ENCODE measurements at places on chromosomes 16 and 17.
A peak's percentile ranks its signal among the peaks of the same experiment; 100 is the strongest.

DNA sequence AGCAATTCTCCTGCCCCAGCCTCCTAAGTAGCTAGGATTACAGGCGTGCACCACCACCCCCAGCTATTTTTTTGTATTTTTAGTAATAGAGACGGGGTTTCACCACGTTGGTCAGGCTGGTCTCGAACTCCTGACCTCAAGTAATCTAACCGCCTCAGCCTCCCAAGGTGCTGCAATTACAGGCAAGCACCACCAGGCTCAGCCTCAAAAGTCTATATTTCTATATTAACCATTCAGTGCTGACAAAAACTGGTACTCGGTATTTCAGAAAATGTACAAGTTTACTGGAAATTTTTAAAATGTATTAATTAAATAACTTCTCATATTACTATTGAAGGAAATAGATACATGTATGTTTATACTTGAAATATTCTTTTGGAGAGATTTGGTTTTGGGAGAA, 1.4 kb upstream of the HEXD start:
- DNase-seq, result no peak

- no peak for DNase-seq
Measured at GRCh38 chr16:12602811-12603698, 200.6 kb downstream of the CPPED1 start.

- no peak for DNase-seq
Measured at GRCh38 chr17:79052131-79052530, 22.5 kb upstream of the ENGASE start.

- DNase-seq, result no peak
Measured at GRCh38 chr17:30351735-30352134, 17.9 kb upstream of the TMIGD1 start.

GRCh38 chr17:76969598-76970172, 101.5 kb downstream of the MGAT5B start:
- DNase-seq, result peak; percentile 77

DNA sequence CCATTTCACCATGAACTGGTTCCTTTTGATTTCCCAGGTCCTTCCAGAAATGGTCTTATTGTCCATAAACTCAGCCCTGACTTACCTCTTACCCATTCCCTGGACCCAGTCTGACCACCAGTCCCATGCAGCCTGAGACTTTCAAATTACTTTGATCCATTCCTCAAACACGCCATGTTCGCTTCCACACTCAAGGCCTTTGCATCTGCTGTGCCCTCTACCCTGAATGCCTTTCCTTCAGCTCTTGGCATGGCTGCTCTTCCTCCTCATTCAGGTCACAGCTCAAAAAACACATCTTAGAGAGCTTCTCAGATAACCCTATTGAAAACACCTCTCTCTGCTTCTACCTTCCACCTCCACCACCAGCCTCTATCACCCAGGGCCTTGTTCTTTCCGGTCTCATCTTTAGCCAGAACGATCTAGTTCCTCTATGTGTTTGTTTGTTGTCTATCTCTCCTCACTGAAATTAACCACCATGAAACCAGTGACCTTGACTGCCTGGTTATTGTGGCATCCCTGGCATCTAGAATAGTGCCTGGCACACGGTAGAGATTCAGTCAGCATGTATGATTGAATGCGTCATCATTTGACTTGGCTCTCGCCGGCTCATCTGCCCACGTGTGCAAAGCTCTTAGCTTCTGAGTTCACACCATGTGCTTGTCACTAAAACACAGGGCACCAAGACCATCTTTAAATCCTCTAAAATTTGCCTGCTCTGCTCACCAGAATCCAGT, 12.8 kb downstream of the CRYM start:
- DNase-seq, result no peak

DNA sequence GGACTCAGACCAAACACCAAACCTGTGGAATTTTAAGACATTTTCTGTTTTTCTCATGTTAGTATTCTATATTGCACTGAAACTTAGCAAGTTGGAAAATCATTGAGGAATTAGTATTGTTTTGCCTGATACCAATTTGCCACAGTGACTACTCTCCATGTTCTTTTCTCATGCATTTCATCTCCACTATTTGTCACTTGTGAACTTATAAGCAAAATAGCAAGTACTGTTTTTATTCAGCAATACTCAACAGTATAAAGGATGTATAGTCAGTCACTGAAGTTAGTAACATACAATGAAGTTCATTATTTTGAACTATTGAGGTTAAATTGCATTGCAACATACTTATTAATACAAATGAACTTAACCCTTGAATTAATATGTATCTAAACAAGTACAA, 5.8 kb upstream of the VPS35L start:
- no peak for DNase-seq

DNA sequence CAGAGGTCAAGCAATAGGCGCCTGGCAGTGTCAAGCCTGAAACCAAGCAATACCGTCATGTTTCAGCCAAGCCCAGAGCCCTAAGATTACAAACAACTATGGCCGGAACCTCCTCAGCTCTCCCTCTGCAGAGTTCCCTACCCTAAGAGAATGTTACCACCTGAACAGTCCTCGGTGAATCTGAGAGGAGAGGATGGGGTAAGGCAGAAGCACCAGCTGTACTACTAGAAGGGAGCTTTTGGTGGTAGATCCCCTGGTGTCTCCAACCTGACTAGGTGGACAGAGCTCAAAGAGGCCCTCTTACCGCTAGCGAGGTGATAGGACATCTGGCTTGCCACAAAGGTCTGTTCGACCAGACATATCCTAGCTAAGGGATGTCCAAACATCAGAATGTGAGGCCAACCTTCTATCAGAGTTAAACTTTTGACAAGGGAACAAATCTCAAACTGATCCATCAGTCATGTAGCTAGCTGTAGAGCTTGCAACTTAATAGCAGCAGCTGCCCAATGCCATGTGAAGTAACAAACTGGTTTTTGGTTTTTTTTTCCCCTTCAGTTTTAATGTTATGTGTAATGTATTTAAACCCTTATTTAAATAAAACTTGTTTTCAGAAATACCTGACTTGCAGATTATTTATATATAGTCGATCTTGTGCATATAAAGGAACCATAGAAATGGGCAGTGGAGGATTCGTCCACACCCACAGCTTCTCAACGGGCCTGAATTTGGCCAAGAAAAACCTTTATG, 2.5 kb downstream of the EIF1 start:
- no peak for DNase-seq

DNA sequence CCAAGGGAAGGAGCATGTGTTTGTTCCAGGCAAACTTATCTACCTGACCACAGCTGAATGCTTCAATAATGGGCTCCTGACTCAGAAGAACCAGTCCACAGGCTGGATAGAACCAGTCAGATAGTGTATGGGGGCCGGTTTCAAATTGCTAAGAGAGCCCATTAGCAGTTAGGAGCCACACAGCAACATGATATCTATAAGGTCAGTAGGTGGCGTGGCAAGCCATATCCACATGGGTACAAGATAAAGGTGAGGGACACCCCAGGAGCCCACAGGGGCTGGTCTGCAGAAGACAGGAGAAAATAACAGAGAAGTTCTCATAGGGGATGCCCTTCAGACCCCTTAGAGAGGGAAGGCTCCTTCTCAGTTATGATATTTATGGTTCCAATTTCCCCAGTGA, 31.6 kb upstream of the CDRT15 start:
- DNase-seq, result no peak

DNA sequence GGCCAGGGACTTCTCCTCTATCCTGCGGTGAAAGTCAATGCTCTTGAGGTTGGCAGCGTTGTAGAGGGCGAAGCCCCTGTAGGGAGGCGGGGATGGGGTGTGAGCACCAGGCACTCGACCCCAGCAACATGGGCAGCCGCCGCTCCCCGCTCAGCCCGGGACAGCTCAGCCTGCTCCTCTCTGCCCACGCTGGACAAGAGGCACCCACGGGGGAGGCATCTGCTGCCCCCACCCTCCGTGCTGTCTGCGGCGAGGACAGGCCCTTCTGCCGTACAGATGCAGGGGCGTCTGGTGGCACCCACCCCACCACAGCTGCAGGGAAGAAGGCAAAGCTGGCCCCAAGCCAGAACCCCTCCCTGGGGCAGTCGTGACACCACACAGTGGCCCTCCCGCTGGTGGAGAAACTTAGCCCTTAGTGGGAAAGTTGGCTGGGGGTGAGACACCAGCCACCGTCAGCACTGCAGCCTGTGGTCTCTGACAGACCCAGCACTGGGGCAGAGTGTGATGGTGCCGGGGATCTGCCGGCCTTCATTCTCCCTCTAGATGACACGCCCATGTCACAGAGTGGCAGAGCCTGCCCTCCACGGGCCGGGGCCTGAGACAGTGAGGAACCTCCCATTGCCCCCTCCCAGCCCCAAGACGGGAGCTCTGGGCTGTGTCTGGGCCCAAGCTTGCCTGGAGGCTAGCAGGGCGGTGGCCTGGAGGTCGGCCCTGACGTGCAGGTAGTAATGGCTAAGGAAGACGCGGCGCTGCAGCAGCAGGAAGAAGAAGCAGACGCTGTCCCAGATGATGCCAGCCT, 19.5 kb downstream of the CTU2 start:
- no peak for DNase-seq

GRCh38 chr16:27379919-27380318, 22.1 kb upstream of the IL21R start:
- DNase-seq, result no peak

DNA sequence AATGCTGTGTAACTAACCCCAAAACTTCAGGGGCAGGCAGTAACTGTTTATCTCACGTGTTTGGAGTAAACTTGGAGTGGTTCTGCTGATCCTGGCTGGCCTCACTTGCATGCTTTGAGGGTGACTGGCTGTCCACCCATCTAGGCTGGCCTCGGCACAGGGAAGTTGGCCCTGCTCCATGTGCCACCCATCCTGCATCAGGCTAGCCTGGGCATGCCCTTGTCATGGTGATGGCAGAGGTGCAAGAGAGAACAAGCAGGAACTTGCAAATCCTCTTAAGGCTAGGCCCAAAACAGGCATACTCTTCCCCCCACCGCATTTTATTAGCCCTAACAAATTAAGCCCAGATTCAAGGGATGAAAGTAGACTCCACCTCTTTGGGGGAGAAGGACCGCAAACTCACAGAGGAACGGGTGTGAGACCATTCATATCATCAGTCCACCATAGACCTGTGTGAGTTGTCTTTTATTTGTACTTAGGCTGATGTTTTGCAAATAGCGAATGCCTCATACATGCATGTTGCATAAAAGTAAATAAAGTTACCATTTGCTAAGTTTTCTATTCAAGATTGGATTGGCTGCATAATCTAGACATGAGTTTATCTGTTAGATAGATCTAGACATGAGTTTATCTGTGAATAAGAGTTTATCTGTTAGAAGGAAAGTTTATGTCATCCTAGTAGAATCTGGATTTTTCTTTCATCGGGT, 221.0 kb downstream of the CCDC182 start:
- DNase-seq, result no peak

DNA sequence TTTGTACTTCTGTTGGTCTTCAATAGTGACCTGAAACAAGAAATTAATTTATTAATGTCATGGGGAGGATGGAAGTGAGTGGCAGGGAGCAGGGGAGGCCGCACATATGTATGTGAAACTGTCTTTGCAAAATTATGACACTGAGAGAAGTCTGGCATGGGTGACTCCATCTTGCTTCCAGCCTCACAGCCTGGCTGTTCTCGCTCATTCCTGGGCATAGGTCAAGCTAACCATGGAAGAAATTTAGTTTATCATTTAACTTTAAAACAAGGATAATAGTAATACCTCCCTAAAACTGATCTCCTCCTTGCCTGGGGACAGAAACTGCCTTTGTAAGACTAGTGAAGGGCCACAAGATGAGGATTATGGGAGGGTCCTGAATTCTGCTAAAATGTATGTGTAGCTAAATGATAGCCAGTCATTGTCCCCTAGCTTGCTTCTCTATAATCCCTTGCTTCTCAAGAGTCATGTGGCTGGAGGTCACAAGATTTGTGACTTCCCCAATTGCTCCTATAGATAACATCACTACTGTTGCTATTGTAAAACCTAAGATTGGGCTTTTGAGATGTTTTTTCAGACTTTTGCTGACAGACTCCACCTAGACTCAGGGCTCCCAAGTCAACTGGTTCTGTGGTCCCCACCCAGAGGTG, 126.0 kb downstream of the HS3ST3A1 start:
- DNase-seq, result no peak

DNA sequence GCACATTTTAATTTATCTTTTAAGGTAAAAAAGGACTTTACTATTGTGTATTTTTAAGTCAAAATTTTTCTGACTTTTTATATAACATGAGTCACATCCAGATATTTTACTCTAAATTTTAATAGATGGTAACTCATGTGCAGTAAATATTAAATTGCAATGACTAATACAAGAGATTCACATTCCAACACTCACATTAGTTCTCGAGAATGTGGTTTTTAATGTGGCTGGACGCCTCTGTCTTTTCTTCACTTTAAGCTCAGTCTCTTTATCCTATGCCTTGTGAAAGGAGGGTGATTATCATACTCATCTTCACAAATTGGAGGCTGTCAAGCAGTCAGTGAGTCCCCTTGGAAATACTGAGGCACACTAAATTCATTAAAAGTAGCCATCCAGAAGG, 315.6 kb downstream of the HS3ST3B1 start:
- DNase-seq, result no peak

GRCh38 chr17:68379692-68380677, 77.3 kb downstream of the WIPI1 start:
- DNase-seq, result no peak

DNA sequence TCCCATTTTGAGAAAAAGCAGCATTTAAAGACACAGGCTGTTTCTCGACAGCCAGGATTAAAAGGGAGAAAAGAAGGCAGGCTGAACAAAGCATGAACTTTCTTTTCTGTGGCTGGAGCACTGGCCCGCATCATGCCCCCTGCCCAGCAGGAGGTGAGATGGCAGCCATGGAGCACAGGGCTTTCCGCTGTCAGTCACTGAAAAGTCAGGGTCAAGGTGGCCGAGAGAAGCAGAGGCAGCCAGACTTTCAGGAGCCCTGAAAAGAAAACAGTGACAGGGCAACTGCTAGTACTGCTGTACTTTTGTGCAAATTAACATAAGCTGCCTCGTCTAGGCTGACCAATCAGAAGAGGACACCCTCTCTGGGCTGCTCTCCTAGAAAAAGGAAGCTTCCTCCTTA, 5.8 kb upstream of the GP2 start:
- DNase-seq, result no peak
